ENCODE measurements at places on chromosomes 5 and 9.
A peak's percentile ranks its signal among the peaks of the same experiment; 100 is the strongest.

- DNase-seq: no peak
Measured at GRCh38 chr9:33751536-33752129, 43.7 kb upstream of the PRSS3 start.

DNA sequence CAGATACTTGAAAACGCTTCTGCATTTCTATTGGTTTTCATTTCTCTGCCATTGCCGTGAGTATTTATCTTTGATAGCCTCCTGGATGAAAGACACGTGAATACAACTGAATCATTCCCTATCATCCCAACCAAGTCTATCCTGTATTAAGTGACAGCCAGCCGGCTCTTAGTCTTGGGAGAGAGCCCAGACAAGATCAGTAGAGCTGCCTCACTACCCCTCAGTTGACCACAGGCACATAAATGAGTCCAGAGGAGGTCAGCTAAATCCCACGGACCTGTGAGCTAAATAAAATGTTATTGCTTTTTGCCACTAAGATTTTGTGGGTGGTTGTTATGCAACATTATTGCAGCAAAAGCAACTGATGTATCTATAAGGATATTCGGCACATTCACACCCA lies 639.0 kb upstream of the ACO1 start:
- no peak for DNase-seq

GRCh38 chr9:137740312-137740711 lies 121.5 kb downstream of the EHMT1 start:
- DNase-seq: no peak

DNA sequence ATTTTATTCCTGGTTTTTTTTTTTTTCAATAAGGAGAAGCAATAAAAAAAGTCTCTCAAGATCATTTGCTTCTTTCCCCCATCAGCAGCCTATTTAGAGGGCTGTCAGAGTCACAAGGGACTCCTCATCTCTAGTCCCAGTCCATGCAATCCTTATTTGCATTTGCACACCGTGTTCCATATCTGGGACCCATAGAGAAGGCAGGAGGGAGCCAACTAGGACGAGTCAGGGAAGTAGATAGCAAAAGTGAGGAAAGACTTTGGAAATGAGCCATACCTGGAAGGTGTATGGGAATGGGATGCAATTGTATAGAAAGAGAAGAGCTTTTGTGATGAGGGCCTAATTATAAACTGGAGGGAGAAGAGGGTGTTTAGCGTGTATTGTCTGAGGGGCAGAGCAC lies 160.0 kb downstream of the PIK3R1 start:
- no peak for DNase-seq

- no peak for DNase-seq
Measured at GRCh38 chr5:159990506-159990905, 18.4 kb upstream of the TTC1 start.

GRCh38 chr5:45252978-45253377 lies 443.2 kb downstream of the HCN1 start:
- DNase-seq: no peak

GRCh38 chr9:92514635-92515034 lies 21.2 kb downstream of the ECM2 start:
- DNase-seq: no peak

- no peak for DNase-seq
Measured at GRCh38 chr5:58077416-58077815, 382.5 kb downstream of the PLK2 start.

- no peak for DNase-seq
Measured at GRCh38 chr5:3853362-3853761, 257.7 kb downstream of the IRX1 start.

- no peak for DNase-seq
Measured at GRCh38 chr5:55699041-55699688, 13.0 kb downstream of the SLC38A9 start.

DNA sequence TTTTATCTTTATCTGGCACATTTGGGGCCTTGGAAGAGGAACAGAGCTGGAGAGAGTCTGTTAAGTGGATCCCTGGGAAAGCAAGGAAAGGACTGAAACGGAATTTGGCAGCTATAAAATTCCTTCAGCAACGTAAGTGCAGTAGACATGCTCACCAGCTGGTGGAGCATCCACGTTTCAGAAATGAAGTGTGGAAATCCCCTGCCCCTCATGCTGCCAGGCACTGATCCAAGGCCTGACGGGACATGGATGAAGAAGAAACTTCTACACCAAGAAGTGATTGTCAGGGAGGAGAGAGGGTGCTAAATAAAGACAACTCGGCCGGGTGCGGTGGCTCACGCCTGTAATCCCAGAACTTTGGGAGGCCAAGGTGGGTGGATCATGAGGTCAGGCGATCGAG lies 209.3 kb downstream of the ROR2 start:
- DNase-seq: no peak

- DNase-seq: no peak
Measured at GRCh38 chr5:180495292-180495691, 1.1 kb downstream of the CNOT6 start.

DNA sequence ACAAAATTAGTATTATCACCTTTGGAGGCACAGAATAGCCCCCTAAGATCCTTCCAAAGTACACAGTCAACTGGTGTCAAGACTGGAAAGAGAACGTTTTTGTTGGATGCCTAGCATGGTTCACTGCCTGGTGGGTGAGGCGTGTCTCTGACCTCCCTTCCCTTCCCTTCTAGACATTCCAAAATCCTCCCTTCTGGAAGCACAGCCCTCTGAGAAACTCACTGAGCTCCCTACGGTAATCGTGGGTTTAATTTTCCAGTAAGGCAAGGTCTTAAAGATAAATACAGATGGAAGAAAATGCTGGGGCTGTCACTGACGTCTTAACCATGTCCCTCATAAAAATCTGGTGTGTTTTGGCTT lies 138.8 kb downstream of the LIFR start:
- no peak for DNase-seq

DNA sequence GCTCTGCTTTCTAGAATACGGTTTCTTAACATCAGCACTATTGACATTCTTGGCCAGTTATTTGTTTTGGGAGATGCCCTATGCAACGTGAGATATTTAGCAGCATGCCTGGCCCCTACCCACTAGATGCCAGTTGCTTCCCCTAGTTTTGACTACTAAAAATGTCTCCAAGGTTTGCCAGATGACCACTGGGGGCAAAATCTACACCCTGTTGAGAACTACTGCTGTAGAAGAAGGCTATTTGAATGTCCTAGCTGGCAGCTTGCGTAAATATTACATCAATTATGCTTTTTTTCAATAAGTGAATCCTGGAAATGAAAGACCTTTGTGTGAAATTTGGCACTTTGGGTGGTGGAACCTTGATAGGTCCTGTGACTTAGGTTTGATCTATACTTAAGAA lies 5.0 kb downstream of the NCBP1 start:
- DNase-seq: no peak

GRCh38 chr5:56908942-56909293 lies 478 bp upstream of the SETD9 start:
- DNase-seq: peak; percentile 6

GRCh38 chr9:129273941-129274684 lies 96.1 kb upstream of the IER5L start:
- no peak for DNase-seq

GRCh38 chr5:1139331-1140170 lies 27.7 kb upstream of the SLC12A7 start:
- no peak for DNase-seq

DNA sequence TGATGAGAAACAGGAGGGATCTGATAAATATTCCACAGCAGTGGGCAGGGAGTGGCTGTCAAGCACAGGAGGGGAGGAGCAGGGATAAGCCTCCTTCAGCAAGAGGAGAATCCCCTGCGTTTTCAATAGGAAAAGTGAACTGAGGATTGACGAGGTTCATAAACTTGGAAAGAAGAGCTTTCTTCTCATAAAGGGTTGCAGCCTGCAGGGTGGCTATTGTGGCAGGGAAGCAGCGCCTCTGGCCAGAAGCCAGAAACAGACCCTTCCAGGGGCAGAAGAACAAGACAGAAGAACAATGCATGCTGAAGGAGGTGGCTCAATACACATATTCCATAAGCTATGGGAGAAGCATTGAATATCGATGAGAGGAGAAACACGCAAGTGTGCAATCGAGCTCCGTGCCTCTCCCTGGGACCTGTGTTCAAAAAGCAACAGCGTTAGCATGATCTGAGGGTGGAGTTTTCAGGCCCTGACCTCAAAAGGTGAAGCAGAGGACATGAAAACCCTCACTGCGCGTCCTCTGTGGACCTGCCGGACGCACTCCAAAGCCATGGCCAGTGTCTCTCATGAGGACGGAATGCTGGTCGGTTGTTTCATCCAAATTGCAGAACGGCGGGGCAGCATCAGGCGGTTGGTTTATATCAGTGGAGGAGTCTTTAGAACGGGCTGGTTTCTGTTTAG lies 67.6 kb downstream of the ANKRD33B start:
- DNase-seq: no peak

GRCh38 chr5:129899454-129899853 lies 4.8 kb upstream of the CHSY3 start:
- DNase-seq: no peak

DNA sequence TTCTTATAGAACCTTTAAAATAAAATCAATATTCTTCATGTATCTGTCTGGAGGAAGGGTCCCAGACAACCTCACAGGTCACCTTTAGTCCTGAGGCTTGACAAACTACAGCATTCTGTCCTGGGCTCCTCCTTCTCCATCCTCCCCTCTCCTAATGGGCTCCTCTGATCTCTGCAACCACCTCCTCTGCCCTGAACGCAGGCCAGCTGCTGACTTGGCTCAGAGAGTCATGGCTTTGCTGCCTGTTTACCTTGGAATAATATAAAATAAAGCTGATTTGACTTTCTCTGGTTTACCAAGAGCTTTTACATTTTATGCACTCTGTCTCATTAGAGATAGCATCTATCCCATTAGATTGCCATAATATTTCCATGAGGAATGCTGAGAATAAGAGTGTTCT lies 159.4 kb downstream of the SEMA6A start:
- no peak for DNase-seq

DNA sequence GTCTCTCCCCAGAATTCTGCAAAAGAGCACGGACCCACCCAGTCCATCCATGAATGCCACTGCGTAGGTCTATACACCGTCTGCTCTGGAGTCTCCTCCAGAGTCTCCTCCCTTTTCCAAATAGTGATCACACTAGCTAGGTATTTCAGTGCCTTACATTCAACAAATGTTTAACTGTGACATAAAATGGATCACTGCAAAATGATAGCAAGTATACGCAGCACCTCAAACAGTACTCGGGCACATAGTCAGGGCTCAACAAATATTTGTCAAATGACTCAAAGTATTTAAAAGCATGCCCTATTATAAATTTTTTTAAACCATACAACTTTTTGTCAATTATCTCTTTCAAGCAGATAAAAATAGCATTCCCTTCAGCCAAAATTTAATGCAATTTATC lies 60.5 kb downstream of the TLE1 start:
- DNase-seq: no peak

DNA sequence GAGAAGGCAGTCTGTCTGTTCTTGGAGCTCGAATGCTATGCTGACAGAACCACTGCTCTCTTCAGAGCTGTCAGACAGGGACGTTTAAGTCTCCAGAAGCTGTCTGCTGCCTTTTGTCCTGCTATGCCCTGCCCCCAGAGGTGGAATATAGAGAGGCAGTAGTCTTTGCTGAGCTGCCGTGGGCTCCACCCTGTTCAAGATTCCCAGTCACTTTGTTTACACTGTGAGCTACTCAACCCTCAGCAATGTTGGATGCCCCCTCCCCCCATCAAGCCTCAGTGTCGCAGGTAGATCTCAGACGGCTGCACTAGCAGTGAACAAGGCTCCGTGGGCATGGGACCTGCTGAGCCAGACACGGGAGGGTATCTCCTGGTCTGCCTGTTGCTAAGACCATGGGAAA lies 344.2 kb downstream of the TMEM161B start:
- DNase-seq: no peak

- no peak for DNase-seq
Measured at GRCh38 chr5:33488558-33489355, 48.0 kb downstream of the TARS1 start.

DNA sequence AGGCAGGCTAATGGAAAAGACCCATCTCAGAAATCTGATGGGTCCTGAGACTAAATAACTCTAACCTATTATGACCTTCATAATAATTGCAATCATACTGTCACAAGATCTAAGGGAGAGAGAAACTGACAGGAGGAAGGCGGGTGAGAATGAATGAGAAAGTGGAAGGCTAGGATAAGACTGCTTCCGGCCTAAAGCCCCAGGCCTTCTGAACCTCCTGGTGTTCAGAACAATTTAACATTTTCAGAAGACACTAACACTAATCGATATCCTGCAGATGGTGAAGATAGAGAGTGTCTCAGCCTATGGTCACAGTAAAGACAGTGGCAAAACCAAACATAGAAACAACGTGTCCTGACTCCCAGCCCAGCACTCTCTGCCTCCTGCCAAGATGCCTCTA lies 1.2 kb downstream of the RPS14 start:
- DNase-seq: no peak

GRCh38 chr5:87418506-87418905 lies 5.8 kb upstream of the CCNH start:
- no peak for DNase-seq

GRCh38 chr5:155727512-155728145 lies 599.3 kb upstream of the SGCD start:
- DNase-seq: no peak

- DNase-seq: no peak
Measured at GRCh38 chr9:4837261-4838188, 44.8 kb downstream of the RCL1 start.
